ENCODE measurements at places on chromosomes 16 and 17. TPM values are rescaled to one million over a fixed set of nuclear protein-coding genes. Genes with fewer than 3 reads are reported as not detected.

The CCDC200 gene
- not detected for total RNA-seq

The ABCC6 gene
- total RNA-seq = 2.3 TPM

The KCNAB3 gene
- total RNA-seq = 0.33 TPM

The GUCY2D gene
- not detected for total RNA-seq

The TMC8 gene
- not detected for total RNA-seq

The RAC3 gene
- 7.6 TPM for total RNA-seq

The HBA1 gene
- total RNA-seq = not detected

The CMTM2 gene
- total RNA-seq = not detected

The ARL5C gene
- not detected for total RNA-seq

The HSPB9 gene
- total RNA-seq = not detected

The KLHL10 gene
- 0.29 TPM for total RNA-seq

The SLC38A7 gene
- total RNA-seq = 26.6 TPM

The SNX20 gene
- total RNA-seq = not detected

The ABCC12 gene
- 0.15 TPM for total RNA-seq

The RNF157 gene
- 1.7 TPM for total RNA-seq

The ULK2 gene
- total RNA-seq = 18.9 TPM

The SLC5A2 gene
- total RNA-seq = 0.15 TPM

The SMIM5 gene
- 0.29 TPM for total RNA-seq

The TMEM100 gene
- 0.99 TPM for total RNA-seq

The COPS3 gene
- total RNA-seq = 93.5 TPM

The ITGB3 gene
- total RNA-seq = 13.9 TPM

The CLEC18A gene
- total RNA-seq = 0.58 TPM

The FN3K gene
- total RNA-seq = 6.9 TPM

The GPR139 gene
- total RNA-seq = not detected

The PABPN1L gene
- not detected for total RNA-seq

The KCNJ18 gene
- not detected for total RNA-seq

The RND2 gene
- total RNA-seq = 0.29 TPM

The AATF gene
- total RNA-seq = 31.6 TPM

The ARMC7 gene
- total RNA-seq = 5.3 TPM

The NACA2 gene
- total RNA-seq = not detected

The MILR1 gene
- 6.5 TPM for total RNA-seq

The GDPD1 gene
- total RNA-seq = 0.73 TPM

The RNF43 gene
- under 0.01 TPM for total RNA-seq

The ASPA gene
- total RNA-seq = 1.2 TPM

The KRT9 gene
- total RNA-seq = not detected

The TBX6 gene
- under 0.01 TPM for total RNA-seq

The CEP295NL gene
- 6.8 TPM for total RNA-seq

The TP53TG3 gene
- total RNA-seq = not detected

The HCRT gene
- not detected for total RNA-seq

The SAMD14 gene
- 2.2 TPM for total RNA-seq

The ZFHX3 gene
- total RNA-seq = 10.6 TPM

The GNG13 gene
- total RNA-seq = not detected

The TBC1D28 gene
- total RNA-seq = not detected

The CIITA gene
- 0.33 TPM for total RNA-seq

The CNP gene
- total RNA-seq = 90.5 TPM

The KRT40 gene
- total RNA-seq = not detected

The SSTR5 gene
- total RNA-seq = not detected

The ENPP7 gene
- not detected for total RNA-seq

The TMIGD1 gene
- total RNA-seq = not detected

The DNAI2 gene
- not detected for total RNA-seq

The KRTAP9-8 gene
- not detected for total RNA-seq

Data from smooth muscle cell of trachea (primary cell).